ENCODE measurements at places on chromosomes 2 and 18. TPM values are rescaled to one million over a fixed set of nuclear protein-coding genes. Genes with fewer than 3 reads are reported as not detected.

Gene CFAP65
- total RNA-seq = not detected

Gene NOTO
- total RNA-seq = not detected

Gene LDLRAD4
- 36.7 TPM for total RNA-seq

Gene REG3A
- not detected for total RNA-seq

Gene IL1RL2
- 2.8 TPM for total RNA-seq

- DNase-seq = no peak
Observed at GRCh38 chr2:100285691-100286090, 36.6 kb downstream of the LONRF2 start.

DNA sequence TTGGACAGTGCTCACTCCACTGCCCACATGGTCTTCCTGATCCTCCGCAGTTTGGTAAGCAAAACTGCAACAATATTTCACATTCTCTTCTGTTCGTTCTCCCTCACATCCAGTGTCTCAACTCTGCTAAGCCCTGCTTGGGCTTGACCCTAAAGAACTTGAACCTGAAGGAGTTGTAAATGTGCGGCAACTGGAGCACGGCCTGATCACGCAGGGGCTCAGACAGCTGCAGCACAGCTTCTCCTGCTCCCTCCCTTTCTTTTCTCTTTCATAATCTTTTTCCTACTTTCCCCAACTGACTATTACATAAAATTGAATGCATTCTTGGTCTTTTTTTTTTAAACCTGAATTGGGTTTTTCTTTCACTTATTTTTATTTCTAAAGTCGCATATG lies 10.2 kb downstream of the CYRIA start:
- no peak for DNase-seq

DNA sequence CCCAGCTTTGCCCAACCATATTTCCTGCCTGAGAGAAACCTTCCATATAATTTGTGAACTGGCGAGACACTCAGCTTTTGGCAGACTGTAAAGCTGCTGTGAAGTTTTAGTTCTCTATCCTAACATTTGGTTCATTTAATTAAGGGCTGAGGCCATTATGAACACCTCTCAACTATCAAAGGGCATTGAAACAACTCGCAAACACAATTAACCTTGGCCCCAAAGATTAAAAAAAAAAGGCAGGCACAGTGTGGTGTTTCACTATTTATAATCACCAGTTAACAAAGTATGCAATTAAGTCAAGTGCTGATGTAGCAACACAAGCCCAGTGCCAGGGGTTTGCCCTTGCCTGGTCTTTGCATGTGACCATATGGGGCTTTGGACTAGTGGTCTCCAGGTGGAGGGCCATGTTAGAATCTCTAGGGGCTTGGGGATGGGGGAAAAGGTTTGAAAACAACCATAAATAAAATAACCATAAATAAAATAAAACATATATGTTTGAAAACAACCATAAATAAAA lies 297.6 kb upstream of the SKOR2 start:
- DNase-seq = no peak

GRCh38 chr2:169159686-169160085 lies 90.3 kb downstream of the DHRS9 start:
- DNase-seq = no peak

GRCh38 chr2:20393986-20394385 lies 43.3 kb upstream of the PUM2 start:
- no peak for DNase-seq

- DNase-seq = no peak
Observed at GRCh38 chr2:47162780-47163179, 7.7 kb upstream of the STPG4 start.

DNA sequence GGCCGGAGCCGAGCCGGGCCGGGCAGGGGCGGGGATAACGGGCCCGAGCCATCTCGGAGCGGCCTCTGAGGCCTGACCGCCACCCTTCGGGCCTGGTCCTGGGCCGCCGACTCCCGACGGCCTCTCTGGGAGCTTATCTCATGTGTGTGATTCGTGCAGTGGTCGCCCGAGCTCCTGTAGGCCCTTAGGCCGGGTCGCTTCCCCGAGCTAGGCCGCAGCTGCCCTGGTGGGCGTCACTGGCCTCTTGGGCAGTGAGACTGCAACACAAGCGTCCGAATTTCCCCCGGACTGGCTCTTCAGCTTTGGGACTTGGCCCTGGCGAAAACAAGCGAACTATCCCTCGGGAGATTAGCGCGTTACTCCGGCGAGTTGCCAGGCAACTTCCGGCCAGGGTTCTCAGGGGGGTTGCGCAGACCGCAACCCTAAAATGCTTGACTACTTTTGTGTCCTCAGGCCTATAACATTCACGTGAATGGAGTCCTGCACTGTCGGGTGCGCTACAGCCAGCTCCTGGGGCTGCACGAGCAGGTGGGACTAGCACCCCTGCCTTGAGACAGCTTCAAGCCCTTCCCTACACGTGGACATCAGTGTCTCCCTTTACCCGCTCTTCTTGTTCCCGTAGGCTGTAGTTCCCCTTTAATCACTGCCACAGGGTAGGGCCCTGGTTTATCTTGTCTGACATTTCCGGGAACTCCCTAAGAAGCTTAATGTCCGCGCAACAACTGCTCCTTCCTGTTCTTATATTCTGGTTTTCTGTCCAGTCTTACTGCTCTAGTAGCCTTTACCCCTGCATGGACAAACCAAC lies 602 bp downstream of the SNX17 start:
- DNase-seq = peak; percentile 40

GRCh38 chr2:11515490-11515981 lies 18.3 kb upstream of the GREB1 start:
- DNase-seq = no peak

DNA sequence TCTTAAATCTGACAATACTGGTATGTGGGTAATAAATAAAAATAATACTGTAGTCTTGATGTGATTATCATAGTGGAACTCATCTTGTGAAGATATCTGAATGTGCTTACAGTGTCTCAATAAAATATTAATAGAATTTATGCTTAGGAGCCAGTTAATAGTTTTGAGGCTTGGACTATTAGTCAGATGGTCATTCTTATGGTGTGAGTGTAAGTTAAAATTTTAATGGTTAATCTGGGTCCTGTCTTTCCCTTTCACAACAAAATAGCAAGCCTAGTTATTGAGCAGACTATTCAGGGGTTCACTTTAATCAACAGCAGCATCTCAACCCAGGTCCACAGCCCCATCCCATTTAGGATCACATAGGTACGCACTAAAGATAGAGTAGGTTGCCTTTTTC lies 138.9 kb downstream of the HAUS1 start:
- no peak for DNase-seq

GRCh38 chr2:75432761-75433361 lies 127.9 kb downstream of the EVA1A start:
- DNase-seq = no peak

GRCh38 chr18:32455361-32455760 lies 15.3 kb downstream of the GAREM1 start:
- DNase-seq = peak; percentile 56

DNA sequence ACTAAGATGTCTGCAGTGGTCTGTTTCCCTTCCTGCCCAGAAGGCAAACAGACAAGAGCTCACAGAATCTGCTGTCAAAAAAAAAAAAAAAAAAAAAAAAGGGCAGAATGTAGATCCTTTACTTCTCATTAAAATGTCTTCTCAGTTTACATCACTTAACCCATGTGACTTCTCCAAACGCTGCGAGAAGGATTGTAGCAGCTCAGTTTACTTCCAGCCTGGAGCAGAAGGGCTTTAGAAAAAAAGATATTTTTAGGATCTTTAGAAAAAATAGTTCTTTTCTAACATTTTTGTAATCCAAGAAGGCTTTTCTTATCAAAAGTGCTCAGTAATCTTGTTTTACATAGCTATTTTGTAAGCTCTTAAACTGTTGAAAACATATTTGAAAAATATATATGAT lies 425.4 kb downstream of the CNTNAP5 start:
- DNase-seq = no peak

DNA sequence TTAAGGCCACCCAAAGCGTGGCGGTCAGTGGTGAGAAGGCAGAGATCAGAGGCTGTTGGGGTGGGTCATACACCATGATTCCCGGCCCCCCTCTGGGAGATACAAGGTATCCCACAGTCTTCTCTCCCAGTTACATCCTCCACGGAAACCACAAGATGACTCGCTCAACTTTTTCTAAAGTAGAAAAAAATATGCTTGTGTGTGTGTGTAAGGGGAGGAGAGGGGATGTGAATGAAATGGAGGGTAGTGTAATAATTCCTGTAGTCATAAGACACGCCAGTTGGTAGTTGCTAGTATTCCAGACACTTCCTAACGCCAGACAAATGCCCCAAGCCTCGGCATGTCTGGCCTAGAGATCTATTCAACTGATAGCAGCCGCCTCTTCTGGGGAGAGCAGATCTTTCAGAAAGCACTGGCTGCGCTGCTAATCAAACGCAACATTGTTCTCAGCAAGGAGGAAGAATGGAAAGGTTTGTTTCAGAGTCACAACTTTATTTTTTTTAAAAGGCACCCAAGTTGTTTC lies 143.5 kb downstream of the TGIF1 start:
- DNase-seq = no peak

DNA sequence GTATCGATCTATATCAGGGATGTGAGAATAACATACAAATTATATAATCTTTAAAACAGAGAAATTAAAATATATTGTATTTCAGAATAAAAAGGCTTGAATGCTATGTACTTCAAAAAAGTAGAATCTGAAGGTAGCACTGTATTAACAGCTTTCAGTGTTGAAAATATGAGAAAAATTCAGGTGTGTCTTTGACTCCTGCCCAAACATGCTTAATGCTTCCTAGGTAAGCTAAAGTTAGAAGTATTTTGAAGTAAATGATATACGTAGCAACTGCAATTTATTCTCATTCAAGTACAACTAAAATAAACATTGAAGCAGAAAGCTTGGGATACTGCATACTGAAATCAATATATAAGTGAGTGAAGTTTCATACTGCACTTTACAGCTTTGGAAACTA lies 1082.0 kb upstream of the ACVR2A start:
- DNase-seq = peak; percentile 17

GRCh38 chr2:196404276-196404675 lies 232.9 kb upstream of the STK17B start:
- DNase-seq = no peak

- DNase-seq = no peak
Observed at GRCh38 chr2:235030936-235031335, 79.1 kb downstream of the SH3BP4 start.

DNA sequence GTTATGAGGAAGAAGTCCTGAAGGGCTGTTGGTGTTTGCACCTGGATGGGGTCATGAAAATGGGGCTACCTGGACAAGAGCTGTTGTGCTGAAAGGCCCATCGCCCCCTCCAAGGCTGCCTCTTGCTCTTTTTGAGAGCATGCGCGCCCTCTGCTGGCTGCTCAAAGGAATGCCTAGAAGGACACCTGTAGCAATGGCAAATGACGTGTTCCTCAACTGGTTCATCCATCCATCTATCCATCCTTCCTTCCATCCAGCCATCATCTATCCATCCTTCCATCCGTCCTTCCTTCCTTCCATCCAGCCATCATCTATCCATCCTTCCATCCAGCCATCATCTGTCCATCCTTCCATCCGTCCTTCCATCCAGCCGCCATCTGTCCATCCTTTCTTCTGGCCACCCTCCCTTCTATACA lies 17.2 kb upstream of the RPL31 start:
- DNase-seq = peak; percentile 89

- peak; percentile 74 for DNase-seq
Observed at GRCh38 chr18:31497836-31498573, at the start of gene DSG2. DSG2 (plus strand) TSS chr18:31498177; CDS start chr18:31498252, 75 bp downstream.

GRCh38 chr2:58609326-58609725 lies 368.2 kb upstream of the FANCL start:
- no peak for DNase-seq

DNA sequence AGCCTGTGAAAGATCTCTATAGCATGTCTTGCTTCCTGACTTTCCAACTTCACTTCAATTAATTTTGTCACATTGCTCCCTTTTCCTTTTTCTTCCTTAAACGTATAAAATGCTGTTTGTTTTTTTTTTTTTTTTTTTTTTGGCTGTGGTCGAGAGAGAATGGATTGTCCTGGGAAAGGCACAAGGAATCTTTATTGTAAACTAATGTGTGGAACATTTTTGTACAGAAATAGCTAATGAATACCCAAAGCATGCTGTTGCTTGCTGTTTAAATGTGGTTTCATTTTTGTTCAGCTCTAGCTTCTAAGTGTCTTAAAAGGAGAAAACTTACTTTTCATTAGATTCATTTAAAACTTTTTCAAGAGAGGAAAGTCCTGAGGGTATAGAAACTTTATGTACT lies 105.5 kb downstream of the GPD2 start:
- DNase-seq = no peak

DNA sequence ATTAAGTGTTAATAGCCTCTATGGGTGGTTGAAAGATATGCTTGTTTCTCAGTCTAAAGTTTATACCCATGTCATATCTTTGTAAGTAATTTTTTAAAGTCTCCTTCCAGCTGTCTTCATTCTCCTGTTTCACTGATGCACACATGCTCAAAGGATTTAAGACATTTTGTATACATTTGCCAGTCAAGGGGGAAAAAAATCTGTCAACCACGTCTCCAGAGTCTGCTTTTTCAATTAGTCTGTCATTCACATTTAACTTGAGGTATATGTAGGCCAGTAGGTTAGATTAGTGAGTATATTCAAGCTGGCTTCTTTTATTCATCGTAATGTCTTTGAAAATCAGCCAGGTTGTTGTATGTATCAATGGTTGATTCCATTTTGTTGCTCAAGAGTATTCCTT lies 193.5 kb downstream of the MCFD2 start:
- DNase-seq = no peak

Data from tongue (tissue), 3 donors.